ENCODE measurements at places on chromosomes 3 and 15.

DNA sequence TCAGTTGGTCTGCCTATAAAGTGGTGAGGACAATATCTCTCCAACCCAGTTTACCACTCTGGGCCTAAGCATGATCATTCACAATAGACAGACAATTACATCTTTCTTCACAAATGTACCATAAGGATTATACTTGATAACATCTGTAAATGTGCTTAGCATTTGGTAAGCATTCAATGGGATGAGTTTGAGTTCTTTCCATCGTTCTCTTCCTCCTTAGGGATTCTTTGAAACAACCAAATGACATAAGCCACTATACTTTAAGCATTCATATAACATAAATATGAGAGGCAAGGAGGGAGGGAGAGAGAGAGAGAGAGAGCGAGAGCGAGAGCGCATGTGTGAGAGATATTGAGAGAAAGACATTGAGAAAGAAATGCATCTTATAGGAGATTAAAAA is 303.3 kb upstream of the CBLB start:
- no peak for DNase-seq

DNA sequence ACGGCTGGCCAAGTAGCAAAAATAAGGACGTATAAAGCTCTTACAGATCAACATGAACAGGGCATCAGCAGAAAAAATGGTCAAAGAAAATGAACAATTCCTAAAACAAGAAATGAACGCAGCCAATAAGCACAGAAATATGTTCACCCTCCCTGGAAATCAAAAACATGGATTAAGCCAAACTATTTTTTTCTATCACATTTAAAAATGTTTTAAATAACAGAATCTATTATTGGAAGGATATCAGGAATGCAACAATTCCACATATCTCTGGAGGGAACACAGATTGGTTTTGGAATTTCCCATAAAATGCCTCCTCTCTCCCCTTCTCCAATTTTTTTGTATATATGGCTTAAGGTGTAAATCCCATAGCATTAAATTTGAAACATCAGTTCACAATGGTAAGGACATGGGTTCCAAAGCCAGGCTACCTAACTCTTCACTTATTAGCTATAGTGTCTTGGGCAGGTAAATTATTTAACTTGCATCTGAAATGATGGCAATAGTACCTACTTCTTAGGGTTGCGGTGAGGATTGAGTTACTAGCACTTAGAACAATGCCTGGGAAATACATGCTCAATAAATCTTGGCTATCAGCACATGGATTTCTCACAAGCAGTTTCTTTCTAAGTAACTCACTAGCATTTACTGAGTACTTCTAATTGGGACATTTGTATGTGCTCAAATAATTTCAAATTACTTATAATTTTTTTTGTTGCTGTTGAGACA is 10.1 kb downstream of the UACA start:
- DNase-seq = no peak

DNA sequence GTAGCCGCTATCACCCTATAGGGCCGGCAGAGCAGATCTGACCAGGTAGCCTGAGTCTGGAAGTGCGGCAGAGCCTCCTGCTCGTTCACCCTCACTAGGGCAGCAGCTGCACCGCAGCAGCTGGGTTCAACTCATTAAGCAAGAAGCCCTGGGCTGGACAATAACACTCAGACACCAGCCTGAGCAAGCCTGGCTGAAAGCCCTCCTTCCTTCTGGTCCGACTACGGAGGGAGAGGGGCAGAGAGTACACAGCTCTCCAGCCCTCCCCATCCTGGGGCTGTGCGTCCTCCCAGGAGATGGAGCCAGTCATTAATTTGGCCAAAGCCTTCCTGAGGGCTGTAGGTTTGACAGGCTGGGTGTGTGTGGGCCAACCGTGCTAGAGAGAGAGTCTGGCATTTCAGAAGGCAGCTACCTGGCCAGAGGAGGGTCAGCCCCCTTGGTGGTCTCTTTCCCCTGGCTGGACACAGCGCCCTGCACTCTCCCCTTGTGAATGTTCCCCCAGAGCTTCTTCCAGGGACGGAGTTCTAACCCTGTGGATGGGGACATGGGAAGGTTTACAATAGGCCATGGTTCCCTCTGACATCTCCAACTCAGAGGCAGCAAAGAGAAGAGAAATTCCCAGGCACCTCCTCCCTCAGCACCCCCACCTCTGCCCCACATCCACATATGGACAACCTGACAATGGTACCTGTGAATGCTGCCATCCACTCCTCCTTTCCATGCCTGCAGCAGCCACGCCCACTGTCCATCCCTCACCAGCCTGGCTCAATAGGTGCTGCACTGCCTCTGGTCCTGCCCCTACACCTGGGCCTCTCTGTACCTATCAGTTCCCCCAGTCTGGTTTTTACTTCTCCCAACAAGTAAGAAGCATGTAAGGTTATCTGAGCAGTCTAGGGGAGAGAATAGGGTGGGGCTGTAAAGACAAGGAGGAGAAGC is 6.5 kb downstream of the CHRNB4 start:
- no peak for DNase-seq

GRCh38 chr15:48766196-48766595 is 44.7 kb downstream of the CEP152 start:
- no peak for DNase-seq

DNA sequence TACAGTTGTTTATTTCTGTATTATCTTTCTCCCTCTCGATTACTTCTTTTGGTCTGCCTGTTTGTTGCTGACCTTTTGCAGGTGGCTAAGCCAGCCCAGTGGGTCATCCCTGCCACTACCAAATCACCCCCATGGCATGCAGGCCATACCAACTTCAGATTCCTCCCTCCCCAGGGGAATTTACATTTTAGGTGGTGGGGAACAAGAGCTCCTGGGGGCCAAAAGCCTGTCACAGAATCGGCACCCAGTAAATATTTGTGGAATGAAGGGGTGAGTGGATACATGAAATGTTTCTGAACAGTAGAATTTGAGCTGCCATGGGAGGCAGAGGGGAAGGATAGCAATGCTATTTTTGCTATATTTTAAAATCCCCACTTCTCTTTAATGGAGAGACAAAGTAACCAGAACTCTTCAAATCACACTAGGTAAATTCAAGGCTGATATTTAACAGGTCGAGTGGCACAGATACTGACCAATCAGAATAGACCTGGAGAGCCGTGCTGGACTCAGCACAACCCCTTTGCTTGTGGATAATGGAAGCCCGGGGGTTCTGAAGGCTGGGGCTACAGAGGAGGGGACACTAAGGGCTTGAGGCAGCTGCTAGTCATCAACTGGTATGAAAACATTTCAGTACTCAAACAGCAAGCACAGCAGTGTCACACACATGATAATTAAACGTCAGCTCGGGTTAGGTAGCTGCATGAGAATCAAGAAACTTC is 54.3 kb upstream of the SMAD3 start:
- no peak for DNase-seq

DNA sequence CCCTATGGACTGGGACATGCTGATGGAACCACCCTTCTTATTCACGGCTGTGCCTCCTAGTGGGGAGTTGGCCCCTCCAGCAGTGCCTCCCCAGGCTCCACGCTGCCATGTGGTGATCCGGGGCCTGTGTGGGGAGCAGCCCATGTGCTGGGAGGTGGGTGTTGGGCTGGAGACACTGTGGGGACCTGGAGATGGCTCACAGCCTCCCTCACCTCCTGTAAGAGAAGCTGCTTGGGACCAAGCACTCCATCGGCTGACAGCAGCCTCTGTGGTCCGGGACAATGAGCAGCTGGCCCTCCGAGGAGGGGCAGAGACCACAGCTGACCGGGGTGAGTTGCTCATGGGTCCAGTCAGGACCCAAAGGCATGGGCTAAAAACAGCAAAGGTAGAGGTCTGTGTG is 9.1 kb downstream of the ALG3 start:
- no peak for DNase-seq

DNA sequence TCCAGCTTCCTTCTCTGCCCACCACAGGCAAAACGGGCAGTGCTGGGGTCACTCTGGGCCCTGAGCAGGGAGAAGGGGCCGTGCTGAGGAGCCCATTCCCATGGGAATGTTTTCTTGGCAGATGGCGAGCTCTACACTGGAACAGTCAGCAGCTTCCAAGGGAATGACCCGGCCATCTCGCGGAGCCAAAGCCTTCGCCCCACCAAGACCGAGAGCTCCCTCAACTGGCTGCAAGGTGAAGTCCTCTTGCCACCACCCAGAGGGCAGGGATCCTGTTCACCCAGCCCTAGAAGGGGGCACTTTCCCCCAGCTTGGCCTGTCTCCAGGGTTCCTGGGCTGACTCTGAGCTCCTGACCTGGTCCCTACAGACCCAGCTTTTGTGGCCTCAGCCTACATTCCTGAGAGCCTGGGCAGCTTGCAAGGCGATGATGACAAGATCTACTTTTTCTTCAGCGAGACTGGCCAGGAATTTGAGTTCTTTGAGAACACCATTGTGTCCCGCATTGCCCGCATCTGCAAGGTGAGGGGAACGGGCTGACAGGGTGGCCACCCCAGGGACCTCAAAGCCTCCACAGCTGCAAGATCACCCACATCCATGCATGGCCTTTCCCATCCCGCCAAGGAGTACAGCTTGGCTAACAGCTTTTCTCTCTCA is 12.4 kb downstream of the CIB1 start:
- peak; percentile 88 for DNase-seq

GRCh38 chr15:89399238-89400115 is 64.9 kb upstream of the POLG start:
- peak; percentile 58 for DNase-seq

GRCh38 chr3:171476532-171477102 is 16.4 kb upstream of the TNIK start:
- no peak for DNase-seq

DNA sequence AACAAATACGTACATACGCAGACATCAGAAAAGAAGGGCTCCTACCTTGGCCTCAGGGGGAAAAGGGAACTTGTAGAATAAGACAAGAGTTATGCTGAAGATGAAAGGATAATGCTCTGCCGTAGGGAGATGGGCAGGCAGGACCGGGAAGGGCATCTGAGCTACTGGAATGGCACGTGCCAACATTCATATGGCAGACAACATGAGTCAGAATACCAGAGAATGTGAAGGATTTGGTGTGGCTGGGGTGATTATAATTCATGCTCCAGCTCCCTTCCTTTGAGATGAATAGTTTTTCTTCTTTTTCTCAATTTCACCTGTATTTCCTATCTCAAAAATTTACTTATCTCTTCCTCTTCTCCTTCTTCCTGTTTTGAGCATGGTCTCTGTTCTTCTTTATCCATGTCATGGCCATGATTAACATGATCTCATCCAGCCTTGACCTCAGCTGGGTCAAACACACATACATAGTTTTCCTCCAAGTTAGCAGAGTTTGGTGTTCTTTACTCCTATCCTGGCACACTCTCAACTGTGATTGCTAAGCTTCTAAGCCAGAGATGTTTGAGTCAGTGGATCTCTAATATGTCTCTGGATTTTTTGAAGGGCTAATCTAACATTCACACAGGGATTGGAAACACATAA is 507.0 kb downstream of the FOXP1 start:
- no peak for DNase-seq

DNA sequence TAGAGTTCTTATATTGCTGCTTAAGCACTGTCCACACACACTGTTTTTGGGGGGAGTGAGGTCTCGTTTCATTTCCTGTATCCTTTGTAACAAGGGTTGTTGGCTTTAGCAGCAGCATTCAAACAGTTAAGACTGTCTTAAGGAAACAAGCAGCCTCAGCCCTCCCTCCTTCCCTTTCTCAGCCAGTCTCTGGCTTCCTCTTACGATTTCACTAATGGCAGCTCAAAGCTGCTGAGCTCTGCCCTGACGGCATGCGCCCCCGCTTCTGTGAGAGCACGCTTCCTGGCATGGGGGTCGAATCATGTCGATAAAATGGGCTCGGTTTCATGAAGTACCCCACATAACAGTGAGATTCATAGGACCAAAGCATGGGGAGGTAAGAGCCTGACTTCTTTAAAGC is 105.0 kb downstream of the KLHL25 start:
- peak; percentile 21 for DNase-seq

- peak; percentile 8 for DNase-seq
Measured at GRCh38 chr15:60128000-60128376, 123.9 kb downstream of the FOXB1 start.

DNA sequence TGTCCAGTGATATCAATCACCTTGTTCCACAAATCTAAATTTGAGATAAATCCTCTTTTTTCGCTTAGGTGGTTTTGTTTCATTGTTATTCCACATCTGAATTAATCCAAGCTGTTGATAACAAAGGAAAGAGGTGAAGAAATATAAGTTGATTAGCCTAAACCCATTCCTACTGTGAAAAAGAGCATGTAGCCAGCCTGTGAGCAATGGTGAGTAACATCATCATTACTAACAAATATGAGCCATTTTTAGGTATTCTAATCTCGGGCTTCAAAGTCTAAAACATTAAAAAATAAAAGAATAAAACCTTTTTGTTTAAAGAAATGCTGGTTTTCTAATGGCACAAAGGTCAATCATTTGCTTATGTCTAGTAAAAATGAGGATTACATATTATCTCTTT is 52.1 kb upstream of the P3H2 start:
- DNase-seq = no peak

DNA sequence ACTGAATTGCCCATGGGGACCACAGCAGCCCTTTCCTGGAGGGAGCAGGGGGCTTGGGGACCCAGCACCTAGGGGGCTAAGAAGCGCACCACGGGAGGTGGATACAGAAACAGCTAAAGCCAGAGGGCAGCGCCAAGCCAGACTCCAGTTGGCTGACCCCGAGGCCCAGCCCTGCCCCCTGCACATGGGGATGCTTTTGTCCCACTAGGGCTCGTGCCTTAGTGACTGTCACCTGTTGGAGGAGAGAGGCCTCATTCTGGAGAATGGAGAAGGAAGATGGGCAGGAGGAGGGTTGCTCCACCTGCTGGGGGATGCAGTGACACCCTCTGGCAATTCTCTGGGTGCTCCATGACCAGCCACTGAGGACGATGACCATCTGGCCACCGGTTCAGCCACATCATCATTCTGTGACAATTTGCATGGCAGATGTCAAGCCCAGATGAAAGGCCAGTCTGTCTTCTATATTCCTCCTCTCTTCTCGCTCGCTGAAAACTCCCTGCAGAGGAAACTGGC is 167.8 kb upstream of the TLE3 start:
- no peak for DNase-seq

DNA sequence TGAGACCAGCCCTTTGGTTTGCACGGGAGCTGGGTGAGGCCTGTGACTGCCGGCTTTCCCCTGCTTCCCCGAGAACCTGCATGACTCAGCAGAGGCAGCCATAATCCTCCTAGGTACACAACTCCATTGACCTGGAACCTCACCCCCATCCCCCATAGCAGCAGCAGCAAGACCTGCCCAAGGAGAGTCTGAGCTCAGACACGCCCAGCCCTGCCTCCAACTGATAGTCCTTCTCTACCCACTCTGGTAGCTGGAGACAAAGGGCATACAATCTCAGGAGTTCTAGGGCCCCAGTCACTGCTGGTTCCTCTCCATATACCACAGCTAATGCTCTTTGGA is 141.0 kb upstream of the ARHGEF26 start:
- no peak for DNase-seq

DNA sequence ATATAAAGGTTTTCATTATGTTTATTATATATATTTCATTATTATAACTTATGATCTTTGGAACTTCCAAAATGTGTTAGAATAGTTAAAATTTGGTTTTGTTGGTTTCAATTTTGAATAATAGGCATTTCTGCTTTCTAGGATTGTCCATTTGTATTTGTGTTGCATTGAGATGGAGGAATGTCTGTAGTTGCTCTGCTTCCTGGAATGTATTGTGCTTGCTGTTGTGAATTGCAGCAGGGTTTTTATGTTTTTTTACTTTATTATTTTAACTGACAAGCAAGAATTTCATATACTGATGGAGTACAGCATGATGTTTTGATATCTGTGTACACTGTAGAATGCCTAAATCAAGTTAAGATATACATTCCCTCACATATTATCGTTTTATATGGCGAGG is 247.4 kb downstream of the XXYLT1 start:
- DNase-seq = peak; percentile 4

- no peak for DNase-seq
Measured at GRCh38 chr3:129602309-129602708, 4.2 kb downstream of the PLXND1 start.

- no peak for DNase-seq
Measured at GRCh38 chr3:34742151-34742550, 897.2 kb upstream of the ARPP21 start.

Measured in SK-MEL-5 (cell line).